ENCODE measurements at places on chromosomes 13 and 19. TPM values are rescaled to one million over a fixed set of nuclear protein-coding genes. Genes with fewer than 3 reads are reported as not detected.

- no peak for DNase-seq
These were observed 268.3 kb downstream of the RFC3 start for GRCh38 chr13:34086281-34086680.

DNA sequence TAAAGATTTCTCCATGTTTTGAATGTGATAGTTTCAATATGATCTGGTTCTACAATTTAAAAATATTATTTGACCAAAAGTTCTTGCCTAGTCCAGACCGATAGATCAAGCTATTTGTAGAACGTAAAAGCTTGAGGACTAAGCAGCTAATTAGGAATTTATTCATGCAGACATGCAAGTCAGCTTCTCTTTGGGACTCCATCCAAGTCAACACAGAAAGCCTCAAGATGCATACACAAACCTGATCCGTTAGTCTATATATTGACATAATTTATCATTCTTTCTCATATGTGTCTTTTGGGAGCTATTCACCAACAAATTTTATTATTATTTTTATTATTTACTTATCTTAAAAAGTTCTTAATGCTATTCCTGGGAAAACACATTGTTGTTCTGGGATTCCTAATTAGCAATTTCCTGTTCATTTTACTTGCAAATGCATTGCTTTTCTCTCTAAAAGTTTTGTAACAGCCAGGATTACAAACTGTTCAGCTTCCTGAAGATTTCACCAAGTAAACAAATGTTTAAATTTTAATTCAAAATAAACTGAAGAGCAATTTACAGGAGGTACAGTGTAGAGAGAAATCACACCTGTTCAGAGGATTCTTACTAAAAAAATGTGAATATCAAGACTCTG, 375.3 kb downstream of the GPC5 start:
- no peak for DNase-seq

DNA sequence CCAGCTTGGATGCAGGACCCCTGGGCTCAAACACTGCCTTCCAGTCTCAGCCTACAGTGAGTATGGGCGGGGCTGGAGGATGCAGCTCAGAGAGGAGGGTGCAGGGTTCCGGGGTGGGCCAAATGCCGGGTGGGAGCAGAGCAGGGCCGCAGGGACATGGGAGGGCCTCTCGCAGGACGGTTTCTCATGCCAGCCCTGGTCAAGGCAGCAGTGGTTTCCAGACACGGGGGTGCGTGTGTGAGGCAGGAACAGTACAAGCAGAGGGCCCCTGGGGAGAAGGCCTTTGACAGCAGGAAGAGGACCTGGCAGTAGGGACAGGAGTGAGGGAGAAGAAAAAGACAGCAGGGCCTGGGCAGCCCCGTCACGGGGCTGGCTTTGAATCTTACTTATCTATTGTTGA, 34.1 kb downstream of the CRTC1 start:
- DNase-seq = no peak

DNA sequence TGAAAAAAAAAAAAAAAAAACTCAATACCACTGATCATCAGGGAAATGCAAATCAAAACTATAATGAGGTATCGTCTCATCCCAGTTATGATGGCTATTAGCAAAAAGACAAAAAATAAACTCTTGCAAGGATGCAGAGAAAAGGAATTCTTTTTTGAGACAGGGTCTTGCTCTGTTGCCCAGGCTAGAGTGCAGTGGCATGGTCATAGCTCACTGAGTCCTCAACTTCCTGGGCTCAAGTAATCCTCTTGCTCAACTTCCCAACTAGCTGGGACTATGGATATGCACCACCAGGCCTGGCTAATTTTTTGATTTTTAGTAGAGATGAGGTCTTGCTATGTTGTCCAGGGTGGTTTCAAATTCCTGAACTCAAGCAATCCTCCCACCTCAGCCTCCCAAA, 59.5 kb downstream of the MICU2 start:
- no peak for DNase-seq

DNA sequence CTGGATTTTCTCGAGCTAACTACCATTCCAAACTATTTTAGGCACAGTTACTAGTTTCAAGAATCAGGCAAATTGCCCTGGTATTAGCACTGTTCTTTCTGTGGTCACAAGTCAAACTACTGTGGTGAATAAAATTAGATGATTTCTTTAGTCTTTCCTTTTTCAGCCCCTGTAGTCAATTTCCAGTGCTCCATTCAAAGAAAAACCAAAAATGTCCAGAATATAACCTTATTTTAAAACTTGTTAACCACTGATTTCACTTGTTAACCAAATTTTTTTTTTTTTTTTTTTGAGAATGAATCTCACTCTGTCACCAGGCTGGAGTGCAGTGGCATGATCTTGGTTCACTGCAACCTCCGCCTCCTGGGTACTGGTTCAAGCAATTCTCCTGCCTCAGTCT, 50.6 kb upstream of the USPL1 start:
- no peak for DNase-seq

DNA sequence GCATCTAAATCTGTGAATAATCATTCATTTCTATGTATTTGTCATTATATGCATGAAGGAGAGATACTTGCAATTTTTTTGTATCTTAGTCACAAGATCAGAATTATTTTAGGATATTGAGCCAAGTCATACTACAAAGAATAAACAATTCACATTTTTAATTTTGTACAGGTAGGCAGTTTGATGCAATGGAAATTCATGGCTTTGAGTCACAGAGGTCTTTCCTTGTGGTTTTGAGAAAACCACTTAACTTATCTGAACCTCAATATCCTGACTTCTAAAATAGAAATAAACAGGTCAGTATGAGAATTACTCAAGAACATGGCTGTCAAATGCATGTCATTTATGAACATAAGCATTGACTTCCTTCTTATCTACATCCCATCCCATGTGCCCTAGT, 221.4 kb upstream of the SLC10A2 start:
- DNase-seq = no peak

DNA sequence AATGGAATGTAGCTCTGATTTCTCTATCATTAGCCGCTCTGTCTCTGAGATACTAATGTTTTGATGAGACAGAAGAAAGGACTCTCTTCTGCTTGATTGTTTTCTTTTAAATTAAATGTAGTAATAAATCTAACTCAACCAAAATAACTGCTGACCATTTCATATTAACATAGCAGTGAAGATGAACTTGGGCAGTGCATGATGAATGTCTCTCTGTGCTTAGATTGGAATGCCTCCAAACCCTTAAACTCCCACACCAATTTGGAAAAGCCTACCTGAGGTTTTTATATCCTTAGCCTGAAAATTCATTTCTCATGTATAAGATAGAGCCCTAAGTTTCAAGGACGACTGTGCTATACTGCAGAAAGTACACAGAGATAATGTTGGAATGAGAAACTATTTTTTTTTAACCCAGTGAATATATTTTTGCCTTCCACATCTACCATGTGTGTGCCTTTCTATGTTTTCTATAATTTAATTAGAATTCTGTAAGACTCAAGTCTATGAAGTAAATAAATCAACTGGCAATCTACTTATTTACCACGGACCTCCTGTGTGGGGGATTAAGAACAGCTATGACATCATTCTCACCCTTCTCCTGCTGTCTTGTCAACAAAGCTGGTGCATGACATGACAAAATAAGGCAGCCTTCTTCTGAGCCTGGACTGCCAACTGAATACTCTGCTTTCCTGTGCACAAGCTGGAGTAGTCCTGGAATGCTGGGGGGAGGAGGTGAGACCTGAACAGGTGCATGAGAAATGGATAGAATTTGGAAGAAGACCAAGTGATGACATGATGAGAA, 155.5 kb downstream of the FGF9 start:
- no peak for DNase-seq

- no peak for DNase-seq
These were observed 758.4 kb upstream of the SLITRK1 start for GRCh38 chr13:84640691-84641090.

DNA sequence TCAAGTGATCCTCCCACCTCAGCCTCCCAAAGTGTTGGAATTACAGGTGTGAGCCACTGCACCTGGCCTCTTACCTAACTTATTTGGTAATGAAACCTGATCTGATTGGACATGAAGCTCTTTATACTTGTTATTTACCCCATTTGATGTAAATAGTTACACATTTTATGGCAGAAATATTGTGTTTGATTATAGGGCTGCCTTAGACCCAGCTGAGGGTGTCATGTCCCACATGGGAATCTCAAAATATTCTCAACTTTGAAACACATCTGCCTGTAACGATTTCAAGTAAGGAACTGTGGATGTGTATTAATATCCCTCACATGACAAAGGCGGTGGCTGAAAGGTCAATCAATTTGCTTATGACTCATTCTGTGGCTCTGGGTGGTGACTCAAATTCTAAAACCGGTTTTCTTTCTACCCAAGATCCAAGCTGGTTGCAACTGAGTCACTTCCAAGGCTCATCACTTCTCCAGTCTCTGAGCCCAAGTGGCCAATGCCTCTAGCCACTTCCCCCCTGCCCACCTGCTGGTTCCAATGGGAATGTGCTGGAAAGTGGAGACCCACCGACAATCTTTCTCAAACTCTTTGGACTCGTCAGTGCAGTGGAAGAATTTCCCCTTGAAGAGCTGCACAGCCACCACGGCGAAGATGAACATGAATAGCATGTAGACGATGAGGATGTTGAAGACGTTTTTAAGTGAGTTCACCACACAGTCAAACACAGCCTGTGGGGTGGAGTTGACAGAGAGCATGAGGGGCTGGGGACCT, 110.9 kb downstream of the IER2 start:
- DNase-seq = peak; percentile 81

The ZNF835 gene
- total RNA-seq = not detected

The TUBB4A gene
- 0.03 TPM for total RNA-seq

The MYO1F gene
- total RNA-seq = not detected

Measured in MG63 (cell line).